HFFc6 (cell line): ENCODE measurements at places on chromosomes 4 and X.

- DNase-seq: no peak
These were observed 589.2 kb upstream of the NR3C2 start for GRCh38 chr4:149031399-149031798.

DNA sequence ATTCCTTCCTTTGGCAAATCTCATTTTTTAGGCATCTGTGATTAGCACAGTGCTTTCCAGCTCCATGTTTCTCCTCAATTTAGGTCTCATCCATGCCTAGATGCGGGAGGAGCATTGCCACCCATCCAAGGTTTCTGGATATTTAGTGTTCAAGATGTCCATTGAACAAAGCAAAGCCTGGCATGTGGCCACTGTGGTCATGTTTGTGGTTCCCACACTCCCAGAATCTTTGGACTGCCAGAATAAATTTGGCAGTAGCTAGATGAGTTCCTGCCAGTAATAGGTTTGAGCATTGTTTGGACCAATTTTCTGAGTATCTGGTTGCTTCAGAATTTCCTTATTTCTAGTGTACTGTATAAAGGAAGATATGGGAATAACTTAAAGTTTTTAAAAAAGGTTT is 1124.1 kb downstream of the ADGRL3 start:
- no peak for DNase-seq

DNA sequence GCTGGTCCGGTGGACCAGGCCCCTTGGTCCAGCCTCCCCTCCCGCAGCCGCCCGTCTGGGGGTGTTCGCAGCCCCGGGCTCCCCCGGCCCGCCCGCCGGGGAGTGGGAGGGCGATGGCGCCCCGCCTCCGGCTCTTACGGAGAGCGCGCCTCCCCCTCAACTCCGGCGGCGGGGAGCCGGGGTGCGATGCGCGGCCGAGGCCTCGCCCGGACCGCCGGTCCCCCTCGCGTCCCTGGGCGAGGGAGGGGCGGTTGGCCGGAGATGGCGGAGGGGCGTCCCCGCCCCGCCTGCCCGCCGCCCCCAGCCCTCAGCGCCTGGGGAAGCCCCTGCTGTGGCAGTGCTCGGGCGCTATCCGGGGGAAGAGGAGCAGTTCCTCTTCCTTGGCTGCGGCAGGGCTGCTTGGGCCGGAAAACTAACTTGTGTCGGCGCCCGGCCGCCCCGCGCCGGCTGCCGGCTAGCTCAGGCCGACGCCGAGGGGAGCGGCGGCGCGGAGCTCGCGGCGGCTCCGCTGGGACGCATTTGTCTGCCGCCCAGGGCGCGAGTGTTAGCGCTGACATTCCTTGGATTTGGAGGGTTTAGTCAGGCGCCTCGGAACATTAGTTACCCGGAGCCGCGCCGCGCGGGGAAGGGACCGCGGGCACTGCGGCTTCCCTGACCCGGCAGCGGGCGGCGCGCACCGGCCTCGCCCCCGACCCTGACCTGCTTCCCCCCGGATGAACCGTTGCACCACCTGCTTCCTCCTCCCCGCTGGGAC is 994 bp downstream of the GALNT7 start:
- DNase-seq: peak; percentile 23

DNA sequence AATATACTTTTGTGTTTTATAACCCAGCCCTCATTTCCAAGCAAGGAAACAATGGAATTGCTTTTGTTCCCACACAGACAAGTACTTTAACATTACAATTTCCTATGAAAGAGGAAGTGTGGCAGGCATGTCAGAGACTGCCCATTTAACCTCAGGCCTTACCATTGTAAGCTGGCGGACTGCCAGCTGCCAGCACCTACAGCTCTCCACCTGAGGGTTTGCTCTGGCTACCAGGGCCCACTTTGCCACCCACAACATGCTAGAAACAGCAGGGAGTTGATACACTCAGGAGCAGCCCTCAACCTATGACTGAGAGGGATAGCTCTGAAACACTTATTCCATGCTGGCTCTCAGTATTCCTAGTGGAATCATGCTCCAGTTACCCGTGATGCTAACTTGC is 152.3 kb upstream of the PRDX4 start:
- no peak for DNase-seq

DNA sequence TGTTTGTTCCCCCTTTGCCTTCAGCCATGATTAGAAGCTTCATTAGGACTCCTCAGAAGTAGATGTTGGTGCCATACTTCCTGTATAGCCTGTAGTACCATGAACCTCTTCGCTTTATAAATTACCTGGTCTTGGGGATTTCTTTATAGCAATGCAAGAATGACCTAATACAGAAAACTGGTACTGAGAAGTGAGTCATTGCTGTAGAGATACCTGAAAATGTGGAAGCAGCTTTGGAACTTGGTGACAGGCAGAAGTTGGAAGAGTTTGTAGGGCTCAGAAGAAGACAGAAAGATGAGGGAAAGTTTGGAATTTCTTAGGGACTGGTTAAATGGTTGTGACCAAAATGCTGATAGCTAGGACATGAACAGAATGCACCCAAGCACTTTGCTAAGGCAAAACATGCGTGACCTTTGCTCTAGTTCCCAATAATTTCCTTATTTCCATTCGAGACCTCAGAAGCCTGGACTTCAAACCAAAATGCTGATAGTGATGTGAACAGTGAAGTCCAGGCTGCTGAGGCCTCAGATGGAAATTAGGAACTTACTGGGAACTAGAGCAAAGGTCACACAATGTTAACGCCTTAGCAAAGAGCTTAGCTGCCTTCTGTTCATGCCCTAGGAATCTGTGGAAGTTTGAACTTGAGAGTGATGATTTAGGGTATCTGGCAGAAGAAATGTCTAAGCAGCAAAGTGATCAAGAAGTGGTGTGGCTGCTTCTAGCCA is 3.0 kb upstream of the USP46 start:
- DNase-seq: no peak

GRCh38 chrX:47596256-47596655 is 14.0 kb downstream of the TIMP1 start:
- DNase-seq: no peak

- DNase-seq: no peak
These were observed 102.9 kb downstream of the TEX13A start for GRCh38 chrX:105117621-105118020.

- no peak for DNase-seq
These were observed 68.3 kb downstream of the TEX13C start for GRCh38 chrX:125387945-125388344.

DNA sequence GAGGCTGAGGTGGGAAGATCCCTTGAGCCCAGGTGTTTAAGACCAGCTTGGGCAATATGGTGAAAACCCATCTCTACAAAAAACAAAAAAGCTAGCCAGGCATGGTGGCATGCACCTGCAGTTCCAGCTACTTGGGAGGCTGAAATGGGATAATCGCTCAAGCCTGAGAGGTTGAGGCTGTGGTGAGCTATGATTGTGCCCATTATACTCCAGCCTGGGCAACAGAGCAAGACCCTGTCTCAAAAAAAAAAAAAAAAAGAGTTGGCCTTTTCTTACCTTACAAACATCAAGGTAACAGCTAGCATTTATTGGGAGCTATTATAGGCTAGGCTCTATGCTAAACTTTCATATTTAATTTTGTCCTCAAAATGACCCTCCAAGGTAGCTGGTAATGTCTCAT is 43.4 kb downstream of the PTTG2 start:
- no peak for DNase-seq

DNA sequence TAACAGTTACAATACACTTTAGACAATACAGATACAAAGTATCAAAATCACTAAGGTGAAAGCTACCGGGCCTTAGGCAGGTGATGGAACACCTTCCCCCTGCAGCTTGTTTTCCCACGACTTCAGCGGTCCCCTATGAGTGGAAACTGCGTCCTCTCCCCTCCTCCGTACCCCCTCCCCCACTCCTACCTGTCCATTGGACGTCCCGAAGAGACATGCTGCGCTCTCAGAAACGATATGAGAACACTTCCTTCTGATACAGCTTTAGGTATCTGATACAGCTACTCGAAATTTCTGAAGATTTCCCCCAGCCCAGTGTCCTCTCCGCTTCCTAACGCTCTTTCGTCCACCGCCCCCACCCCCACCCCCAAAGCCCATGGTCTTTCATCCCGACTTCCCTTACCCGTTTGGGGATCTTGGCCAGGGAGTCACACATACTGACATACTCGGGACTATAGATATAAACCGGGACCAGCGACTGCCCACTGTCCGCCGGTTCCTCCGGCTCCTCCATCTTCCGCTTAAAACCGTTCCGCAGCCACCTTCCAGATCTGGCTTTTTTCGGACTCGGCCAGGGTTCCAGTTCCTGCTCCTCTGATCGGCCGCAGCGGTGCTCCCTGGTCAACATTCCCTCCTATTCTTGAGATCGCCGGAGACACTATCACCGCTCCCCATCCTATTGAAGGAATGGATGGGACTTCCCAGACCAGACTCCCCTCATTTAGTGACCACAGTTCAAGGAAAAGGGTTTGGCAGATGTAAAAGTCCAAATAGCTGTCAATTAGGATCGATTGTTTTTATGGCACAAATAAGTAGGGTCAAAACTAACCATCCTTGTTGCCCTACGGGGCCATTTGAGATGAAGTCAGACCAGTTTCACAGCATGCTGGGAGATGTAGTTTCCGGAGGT is at the start of gene HDAC8:
Gene HDAC8, minus strand, starts transcription at position 596 of the 910 bp plus-strand sequence. Its CDS starts 82 bp downstream, at position 514.
- peak; percentile 65 for DNase-seq

- no peak for DNase-seq
These were observed 5.3 kb downstream of the SOWAHB start for GRCh38 chr4:76892601-76893000.

DNA sequence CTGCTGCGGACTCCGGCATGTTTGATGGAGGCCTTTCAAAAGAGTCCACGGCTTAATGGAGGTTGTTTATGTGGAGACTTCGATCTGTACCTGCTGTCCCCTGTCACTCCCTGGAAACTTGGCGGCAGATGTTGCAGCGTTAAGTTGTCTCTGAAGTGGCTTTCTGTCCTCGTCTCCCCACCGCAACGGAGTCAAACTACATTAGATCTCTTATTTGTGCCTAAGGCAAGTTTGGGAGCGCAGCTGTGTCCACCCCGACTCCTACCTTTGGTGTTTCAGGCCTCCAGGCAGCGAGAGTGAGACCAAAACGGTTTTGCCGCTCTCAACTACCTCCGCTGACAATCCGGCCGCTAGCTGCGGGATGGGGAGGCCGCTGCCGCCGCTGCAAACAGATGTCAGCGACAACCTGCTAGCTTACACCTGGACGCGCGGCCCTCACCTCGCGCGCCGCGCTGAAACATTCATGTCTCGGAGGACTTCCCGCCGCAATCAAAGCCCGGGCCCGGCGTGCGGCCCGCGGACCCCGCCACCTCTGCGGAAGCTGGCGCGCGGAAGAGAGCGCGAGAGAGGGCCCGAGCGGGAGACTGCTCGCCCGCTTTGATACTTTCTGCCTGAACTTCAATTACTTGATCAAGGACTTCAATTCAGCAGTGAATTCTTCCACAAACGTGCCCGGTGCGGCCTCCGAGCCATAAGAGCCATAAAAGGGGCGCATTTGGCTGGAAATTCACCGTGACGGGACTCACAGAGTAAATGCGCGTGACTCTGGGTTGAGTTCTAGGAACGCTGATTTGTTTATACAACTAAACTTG is 108.4 kb downstream of the ANTXR2 start:
- no peak for DNase-seq

DNA sequence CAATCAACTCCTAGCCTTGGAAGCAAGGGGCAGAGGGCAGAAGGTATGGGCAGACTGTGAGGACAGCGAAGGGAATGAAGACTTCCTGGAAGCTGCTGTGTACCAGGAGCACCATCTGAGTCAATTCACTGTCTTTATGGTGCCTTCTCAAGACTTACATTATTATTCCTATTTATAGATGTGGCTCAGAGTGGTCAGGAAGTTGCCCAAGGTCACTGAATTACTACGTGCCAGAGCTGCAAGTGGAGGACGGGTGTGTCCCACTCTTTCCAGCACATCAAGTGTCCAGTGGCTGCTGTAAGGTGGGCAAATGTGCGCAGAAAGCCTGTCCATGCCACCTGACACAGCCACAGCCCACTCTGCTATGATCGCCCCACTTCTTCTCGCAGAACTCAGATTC is 32.0 kb downstream of the SMPX start:
- DNase-seq: no peak

GRCh38 chr4:80202190-80202711 is 4.9 kb downstream of the PRDM8 start:
- peak; percentile 83 for DNase-seq

DNA sequence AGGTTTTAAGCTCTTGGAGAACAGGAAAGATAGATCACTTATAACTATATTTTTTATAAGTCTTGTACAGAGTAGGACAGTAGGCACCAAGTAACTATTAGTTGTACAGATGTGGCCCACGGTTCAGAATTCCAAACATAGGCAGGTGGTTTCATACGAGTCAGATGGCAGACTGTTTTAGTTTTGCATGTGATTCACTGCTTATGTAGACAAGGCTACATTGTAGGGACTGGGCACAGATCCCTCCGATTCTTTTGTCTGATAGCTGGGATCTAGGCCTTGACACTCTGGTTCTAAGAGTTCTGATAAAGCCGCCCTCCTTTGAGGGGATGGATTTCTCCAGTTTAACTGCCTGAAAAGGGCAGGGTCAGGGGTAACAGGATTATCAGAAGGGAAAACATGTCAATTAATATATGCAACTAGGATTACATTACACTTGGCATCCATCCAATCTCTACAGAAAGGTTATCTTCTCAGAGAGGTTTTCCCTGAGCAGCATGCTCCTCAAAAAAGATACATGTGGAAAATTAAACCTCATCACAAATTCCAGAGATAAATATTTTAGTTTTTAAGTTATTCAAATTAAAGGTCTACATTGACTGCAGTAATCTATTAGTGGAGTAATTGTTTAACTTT is 87.8 kb downstream of the SPRY1 start:
- no peak for DNase-seq
